ENCODE measurements at places on chromosomes 3 and 15. TPM values are rescaled to one million over a fixed set of nuclear protein-coding genes. Genes with fewer than 3 reads are reported as not detected.

PIGZ gene
- total RNA-seq = 3.0 TPM

LTK gene
- total RNA-seq = 0.20 TPM

GATM gene
- 142 TPM for total RNA-seq

TNFAIP8L3 gene
- 8.2 TPM for total RNA-seq

SCAP gene
- total RNA-seq = 89.7 TPM

NAALADL2 gene
- 24.4 TPM for total RNA-seq

EXD1 gene
- total RNA-seq = 0.40 TPM

MBNL1 gene
- 108 TPM for total RNA-seq

EPHA3 gene
- 43.0 TPM for total RNA-seq

GOLGA8G gene
- total RNA-seq = not detected

TAMM41 gene
- total RNA-seq = 15.2 TPM

ALS2CL gene
- total RNA-seq = 5.3 TPM

TEX55 gene
- total RNA-seq = not detected

RAB8B gene
- total RNA-seq = 104 TPM

TRPC1 gene
- total RNA-seq = 32.1 TPM

ABHD6 gene
- total RNA-seq = 22.9 TPM

DZIP1L gene
- total RNA-seq = 28.4 TPM

AMIGO3 gene
- 0.30 TPM for total RNA-seq

TRIM71 gene
- total RNA-seq = 1.8 TPM

MST1R gene
- 0.79 TPM for total RNA-seq

IMPDH2 gene
- 143 TPM for total RNA-seq

CCR8 gene
- not detected for total RNA-seq

STXBP5L gene
- total RNA-seq = 4.1 TPM

TRH gene
- 7.0 TPM for total RNA-seq

CHL1 gene
- 372 TPM for total RNA-seq

DUOXA2 gene
- total RNA-seq = not detected

FOXL2 gene
- 0.30 TPM for total RNA-seq

CXCR6 gene
- total RNA-seq = 0.30 TPM

WNT7A gene
- total RNA-seq = 6.1 TPM

PRTG gene
- 10.7 TPM for total RNA-seq

TMEM108 gene
- total RNA-seq = 12.5 TPM
